GM03348 (cell line): ENCODE measurements at places on chromosomes 16 and 17.

- DNase-seq: no peak
Measured at GRCh38 chr17:36824678-36825101, 112.6 kb upstream of the LHX1 start.

DNA sequence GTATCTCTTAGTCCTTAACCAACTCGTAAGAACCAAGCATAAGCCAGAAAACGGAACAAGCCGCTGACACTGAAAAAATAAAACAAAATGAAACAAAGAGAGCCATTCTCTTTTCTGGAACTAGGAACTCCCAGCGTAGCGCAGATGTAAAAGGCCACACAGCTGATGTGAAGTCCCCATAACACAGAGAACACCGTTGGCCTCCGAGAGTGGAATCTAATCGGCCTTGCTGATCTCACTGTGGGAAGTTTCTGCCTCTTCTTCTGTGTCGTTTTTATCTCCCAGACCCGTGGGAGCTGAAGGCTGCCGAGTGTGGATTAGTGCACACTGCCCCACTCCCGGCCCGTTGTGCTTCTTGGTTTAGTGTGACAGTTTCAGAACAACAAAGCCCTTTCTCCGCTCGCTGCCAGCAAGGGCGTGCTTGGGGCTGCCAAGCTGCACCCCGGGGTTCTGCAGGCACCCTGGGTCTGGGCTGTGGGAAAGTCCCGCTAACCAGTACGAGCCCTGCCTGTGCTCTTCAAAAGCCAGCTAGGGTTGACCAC lies 21.7 kb downstream of the TTYH2 start:
- DNase-seq: no peak

- no peak for DNase-seq
Measured at GRCh38 chr17:49638818-49639217, 39.1 kb downstream of the SPOP start.

- no peak for DNase-seq
Measured at GRCh38 chr17:80177986-80178595, 8.3 kb downstream of the CARD14 start.

DNA sequence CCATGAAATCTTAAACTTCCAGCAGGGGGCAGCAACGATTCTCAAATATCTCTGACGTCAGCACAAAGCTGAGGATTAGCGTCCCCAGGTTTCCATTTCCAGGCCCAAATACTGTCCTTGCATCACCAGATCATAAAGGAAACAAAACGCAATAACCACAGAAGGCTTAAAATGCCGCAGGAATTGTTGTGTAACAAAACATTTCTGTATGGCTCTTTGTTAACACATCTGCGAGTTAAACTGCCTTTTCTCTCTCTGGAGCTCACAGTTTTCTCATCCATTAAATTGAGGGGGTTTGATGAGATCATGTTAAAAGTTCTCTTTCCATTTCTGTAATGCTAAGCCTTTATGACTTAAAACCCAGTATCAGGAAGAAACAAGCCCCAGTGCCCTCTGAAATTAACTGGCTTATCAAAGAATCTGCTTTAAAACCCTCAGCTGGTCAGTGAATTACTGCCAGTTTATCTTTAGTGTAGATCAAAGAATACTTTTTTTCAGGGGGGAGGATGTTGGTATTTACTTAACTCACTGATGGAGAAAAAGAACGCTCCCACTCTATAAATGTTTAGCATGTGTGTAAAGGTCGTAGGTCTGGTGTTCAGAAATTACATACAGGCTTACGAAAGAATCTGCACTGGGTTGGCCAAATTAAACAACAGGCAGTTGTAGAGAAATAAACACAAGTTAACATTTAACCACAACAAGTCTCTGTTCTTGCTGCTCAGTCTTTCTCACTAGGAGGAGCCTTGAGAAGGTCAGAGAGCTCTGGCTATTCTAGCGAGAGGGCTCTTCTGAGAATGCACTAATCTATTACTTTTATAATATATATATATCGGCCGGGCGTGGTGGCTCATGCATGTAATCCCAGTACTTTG lies 10.6 kb upstream of the TERF2 start:
- DNase-seq: peak; percentile 83

DNA sequence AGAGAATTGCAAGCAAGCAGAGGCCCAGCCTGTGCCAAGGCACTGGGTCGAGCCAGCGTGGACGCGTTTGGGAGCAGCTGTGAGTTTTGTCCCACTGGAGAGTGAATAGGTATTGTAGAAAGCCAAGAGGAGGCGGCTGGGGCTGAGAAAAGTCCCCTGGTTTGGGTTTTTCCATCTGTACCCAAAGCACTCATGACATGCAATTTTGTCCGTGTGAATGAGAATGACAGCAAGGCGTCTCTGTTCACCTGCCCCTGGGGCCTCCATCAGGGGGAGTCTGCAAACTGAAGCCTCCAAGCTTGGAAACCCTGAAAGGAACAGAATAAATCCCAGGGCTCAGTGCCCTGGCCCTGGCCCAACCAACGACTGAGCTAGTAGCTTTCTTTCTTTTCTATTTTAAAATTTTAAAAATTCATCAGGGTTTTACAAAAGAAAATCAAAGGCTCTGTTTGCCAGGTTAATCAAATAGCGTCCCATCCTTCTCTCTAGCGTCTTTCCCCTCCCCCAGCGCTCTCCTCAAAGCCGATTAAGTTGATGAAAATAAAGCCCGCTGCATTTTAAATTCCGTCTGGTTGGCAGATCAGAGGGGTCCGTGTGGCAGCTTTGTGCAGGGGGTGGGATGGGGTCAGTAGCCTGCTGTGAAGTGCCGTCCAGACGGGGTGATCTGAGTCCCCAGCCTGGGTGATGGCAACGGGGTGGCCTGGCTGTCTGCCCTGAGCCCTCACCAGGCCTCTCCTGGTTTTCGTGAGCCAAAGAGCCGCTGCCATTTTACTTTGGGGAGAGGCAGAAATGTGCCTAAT lies 171.0 kb downstream of the KATNIP start:
- DNase-seq: no peak

GRCh38 chr17:33438139-33438538 lies 145.0 kb upstream of the ASIC2 start:
- DNase-seq: no peak

DNA sequence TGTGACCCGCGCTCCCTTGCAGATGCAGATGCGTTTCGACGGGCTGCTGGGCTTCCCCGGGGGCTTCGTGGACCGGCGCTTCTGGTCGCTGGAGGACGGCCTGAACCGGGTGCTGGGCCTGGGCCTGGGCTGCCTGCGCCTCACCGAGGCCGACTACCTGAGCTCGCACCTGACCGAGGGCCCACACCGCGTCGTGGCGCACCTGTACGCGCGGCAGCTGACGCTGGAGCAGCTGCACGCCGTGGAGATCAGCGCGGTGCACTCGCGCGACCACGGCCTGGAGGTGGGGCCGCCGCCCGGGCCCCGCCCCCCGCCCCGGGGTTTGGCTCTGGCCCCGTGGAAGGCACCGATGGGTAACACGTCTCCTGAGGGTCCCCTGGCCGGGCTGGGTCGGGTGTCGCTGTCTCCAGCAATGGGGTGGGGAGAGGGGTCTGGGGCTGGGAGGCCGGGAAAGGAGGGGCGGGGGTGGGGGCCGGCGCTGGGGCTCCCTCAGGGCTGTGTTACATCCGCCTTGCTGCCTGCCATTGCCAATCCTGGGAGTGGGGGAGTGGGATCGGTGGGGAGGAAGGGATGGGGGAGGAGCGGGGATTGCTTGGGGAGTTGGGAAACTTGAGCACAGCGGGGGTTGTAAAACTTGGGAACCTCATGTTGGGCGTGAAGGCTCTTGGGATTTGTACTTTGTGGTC lies 737 bp downstream of the NUDT16L1 start:
- DNase-seq: peak; percentile 90

- no peak for DNase-seq
Measured at GRCh38 chr16:53886482-53887378, 182.8 kb downstream of the FTO start.
